AG10803 (cell line): ENCODE measurements at places on chromosomes 7 and 10.

DNA sequence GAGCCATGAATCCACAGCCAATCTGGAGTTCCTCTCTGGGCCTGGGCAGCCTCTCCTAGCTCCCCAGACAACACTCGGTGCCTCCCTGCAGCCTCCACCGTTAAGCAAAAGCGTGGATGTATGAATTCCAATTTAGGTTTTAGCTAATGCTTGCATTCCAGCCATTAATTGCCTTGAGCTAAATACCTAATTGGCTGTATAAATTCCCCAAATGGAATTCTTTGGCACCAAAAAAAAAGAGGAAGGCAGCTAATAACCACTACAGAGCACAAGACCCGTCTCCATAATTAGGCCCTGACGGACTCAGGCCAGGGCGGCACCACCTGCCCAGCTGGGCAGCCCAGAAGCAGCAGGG is 140.5 kb downstream of the PTPRN2 start:
- no peak for DNase-seq

DNA sequence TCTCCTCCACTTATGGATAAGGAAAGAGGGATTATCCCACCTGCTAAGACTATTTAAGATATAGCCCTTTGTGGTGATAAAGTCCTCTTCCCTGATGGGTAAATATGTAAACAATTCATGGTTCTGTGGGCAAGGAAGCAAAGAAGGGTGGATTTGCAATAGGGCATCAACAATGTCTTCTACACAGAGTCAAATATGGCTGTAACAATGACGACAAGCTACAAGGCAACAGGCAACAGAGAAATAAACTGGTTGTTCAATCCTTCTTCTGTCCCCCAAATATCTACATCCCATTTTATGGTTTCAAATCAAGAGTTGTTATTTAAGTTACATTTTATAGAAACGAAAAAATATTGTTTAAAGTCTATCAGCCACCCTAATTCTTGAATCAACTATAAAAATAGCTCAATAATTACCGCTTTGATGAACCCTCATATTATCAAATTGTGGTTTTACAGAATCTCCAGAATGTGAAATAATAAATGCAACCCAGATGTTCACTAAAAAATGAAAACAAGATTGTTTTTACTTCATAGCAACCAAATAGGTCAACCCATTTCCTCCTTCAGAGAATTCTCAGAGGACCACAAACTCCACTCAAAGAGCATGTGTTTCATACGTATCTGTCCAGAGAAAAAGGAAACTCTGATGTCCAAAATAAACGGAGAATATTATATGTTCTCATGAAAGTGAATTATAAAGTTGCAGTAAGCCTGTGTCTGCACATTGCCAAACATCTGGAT is 13.8 kb downstream of the CYTH3 start:
- peak; percentile 96 for DNase-seq

DNA sequence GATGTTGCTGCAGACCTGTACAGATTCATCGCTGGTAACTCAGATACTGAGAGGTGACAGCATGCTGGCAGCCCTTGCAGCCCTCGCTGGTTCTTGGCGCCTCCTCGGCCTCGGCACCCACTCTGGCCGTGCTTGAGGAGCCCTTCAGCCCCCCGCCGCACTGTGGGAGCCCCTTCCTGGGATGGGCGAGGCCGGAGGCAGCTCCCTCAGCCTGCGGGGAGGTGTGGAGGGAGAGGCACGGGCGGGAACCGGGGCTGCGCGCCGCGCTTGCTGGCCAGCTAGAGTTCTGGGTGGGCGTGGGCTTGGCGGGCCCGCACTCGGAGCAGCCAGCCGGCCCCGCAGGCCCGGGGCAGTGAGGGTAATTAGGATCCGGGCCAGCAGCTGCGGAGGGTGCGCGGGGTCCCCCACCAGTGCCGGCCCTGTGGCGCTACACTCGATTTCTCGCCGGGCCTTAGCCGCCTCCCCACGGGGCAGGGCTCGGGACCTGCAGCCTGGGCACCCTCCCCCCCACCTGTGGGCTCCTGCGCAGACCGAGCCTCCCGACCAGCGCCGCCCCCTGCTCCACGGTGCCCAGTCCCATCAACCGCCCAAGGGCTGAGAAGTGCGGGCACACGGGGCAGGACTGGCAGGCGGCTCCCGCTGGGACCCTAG is 12.2 kb upstream of the GTPBP10 start:
- no peak for DNase-seq

DNA sequence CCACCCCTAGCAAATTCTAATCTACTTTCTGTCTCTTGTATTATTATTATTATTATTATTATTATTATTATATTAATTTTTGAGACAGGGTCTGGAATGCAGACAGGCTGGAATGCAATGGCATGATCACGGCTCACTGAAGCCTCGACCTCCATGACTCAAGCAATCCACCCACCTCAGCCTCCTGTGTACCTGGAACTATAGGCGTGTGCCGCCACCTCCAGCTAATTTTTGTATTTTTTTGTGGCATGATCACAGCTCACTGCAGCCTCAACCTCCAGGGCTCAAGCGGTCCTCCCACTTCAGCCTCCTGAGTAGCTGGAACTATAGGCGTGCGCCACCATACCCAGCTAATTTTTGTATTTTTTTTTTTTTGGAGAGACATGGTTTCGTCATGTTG is 2.6 kb upstream of the TMEM139 start:
- DNase-seq = no peak

DNA sequence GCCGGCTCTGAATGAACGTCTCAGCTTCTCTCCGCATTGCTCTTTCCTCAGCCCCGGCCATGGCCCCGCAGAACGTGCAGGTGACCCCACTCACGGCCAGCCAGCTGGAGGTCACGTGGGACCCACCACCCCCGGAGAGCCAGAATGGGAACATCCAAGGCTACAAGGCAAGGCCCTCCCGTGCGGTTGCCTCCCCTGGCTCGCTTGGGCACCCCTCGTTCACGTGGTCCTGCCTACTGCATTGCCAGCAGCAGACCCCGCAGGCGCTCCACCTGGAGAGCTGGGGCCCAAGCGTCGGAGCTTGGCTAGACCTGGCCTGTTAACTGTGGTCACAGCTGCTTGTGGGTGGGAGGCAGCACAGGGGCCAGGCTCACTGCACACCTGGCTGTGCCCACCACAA is 476.3 kb upstream of the FOXK1 start:
- DNase-seq = no peak

DNA sequence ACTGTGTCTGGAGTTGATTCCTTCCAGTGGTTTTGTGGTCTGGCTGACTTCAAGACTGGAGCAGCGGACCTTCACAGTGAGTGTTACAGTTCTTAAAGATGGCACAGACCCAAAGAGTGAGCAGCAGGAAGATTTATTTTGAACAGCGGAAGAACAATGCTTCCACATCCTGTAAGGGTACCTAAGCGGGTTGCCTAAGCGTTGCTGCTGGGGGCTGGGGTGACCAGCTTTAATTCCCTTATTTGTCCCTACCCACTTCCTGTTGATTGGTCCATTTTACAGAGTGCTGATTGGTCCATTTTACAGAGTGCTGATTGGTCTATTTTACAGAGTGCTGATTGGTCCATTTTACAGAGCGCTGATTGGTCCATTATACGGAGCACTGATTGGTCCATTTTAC is 13.2 kb downstream of the AKR1B15 start:
- DNase-seq = peak; percentile 93

DNA sequence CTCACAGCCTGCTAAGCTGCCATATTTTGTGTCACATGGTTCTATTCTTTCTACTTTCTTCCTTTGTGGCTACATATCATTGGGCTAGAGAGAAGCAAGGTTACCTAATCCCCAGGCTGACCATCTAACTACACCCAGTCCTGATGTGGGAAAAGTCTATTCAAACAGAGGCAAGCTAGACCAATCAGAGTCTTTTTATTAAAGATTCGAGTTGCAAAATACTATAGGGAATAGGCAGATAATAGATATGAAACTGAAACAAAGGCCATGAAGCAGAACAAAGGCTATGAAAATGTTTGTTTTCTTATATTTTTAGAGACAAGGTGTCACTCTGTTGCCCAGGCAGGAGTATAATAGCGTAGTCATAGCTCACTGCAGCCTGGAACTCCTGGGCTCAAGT is 36.7 kb downstream of the MTERF1 start:
- DNase-seq = no peak

DNA sequence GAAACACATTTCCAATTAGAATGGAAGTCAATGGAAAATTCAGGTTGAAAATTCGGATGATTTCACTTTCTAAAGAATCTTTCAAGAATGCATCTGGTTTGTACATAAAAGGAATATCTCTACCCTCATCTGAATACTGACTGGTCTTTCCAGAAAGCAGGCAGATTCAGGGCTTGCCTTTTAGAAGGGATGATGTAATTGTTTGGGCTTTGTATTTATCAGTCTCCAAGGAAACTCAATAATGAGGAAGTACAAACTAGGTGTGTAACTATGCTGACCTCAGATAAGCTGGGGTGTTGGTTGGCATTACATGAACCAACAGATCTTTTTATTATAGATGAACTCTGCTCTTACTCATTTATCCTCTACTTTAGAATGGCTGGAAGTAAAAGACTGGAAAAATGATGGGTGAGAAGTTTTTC is 24.1 kb downstream of the PDLIM1 start:
- DNase-seq = peak; percentile 94

DNA sequence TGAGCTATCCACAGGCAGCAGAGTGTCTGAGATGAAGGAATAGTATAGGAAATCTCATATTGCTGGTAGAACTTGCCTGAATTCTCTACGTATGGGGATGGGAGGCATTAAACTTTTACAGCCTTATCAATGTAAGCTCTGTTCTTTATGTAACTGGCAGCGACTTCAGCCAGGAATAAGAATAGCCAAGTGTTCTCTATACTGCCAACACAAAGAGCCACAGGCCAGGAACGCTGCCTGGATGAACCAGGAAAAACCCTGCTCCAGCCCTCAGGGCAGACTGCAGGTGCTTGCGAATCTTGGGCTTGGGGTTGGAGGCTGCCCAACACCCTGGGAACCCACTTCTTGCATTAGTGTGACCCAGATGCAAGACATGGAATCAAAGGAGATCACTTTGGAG is 6.1 kb upstream of the OLAH start:
- DNase-seq = no peak

GRCh38 chr10:11330383-11331045 is 280.9 kb downstream of the USP6NL start:
- peak; percentile 59 for DNase-seq

- peak; percentile 69 for DNase-seq
These were observed 21.4 kb downstream of the HKDC1 start for GRCh38 chr10:69241575-69241974.

DNA sequence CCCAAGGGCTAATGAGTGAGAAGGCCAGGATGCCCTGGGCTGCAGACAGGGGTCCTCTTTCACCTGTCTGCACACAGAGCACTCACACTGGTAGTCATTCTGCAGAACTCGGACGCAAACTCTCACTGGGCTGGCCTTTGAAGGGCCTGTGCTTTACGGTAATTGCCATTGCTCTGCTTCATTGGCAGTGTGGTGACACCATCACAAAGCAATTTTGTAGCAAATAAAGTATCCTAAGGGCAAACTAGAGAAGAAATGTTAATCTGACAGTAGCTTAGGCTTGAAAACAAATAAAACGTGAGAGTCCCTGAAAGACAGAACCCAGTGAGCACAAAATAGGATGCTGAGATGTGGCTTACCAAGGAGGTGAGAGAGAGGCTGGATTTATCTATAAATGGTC is 30.6 kb upstream of the FIGNL1 start:
- no peak for DNase-seq

DNA sequence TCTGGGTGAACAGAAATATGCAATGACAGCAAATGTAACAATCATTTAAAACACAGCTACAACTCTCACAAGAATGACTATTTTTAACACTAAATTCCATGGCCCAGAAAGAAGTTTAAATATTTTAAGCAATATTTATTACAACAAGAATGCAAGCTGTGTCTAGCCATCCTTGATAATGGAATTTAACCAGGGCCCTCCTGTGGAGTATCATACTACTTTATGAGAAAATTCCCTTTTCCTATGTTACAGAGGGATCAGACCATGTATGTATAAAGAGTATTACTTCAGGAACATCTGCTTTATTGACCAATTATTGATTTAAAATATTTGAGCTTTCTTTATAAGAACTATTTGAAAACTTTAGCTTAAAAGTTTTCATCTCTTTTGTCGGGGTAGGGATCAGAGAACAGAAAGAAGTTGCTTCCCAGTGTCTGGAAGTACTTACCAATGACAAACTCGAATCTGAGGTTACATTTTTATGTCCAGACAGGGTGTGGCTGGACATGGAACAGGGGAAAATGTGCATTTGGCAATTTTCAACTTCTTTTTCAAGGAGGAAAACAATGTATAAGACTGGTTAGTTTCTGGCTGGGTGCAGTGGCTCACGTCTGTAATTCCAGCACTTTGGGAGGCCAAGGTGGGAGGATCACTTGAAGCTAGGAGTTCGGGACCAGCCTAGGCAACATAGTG is 48.3 kb upstream of the NRBF2 start:
- DNase-seq = peak; percentile 88
